ENCODE measurements at places on chromosomes 11 and 22.

DNA sequence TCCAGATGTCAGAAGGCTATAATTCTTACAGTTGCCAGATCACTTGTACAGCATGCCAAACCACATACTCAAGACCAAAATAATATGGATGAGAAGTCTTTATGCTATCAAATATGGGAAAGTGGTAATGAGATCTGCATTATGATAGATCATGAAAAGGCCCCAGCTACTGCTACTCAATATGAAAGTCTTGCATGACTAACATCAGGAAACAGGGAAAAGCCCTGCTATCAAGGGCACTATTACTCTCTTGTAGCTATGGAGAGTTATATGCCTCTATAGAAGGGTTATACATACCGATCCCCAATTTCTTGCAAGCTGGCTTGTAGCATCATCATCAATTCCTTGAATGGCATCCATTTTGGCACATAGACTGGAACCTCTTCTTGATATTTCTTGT, 30.2 kb upstream of the TMPRSS5 start:
- DNase-seq = no peak

DNA sequence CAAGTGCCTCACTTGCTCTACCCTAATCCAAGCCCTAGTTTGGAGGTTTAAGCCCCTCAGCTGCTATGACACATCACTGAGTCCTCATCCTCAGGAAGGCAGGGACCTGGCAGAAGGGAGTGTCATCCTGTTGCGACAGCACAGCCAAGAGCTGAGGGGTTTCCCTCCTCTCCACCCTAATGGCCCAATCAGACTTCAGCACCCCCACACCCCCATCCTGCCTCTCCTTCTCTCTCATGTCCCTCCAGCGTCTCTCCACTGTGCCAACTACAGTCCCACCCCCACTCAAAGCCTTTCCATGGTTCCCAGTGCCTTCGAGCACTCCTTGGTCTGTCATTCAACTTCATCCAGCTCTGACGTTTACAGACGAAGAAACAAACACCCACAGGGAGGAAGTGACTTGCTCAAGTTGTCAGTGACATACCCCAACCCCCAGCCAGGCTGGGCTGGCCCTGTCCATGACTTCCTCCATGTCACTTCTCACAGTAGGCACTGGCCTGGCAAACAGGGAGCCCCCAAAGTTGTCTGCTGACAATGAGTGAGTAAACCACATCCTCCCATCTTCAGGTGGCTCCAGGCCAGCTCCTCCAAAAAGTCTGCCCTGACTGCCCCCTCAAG, 15.6 kb downstream of the ARAP1 start:
- DNase-seq = peak; percentile 28

GRCh38 chr22:29456211-29456671, 17.9 kb downstream of the RFPL1 start:
- no peak for DNase-seq

DNA sequence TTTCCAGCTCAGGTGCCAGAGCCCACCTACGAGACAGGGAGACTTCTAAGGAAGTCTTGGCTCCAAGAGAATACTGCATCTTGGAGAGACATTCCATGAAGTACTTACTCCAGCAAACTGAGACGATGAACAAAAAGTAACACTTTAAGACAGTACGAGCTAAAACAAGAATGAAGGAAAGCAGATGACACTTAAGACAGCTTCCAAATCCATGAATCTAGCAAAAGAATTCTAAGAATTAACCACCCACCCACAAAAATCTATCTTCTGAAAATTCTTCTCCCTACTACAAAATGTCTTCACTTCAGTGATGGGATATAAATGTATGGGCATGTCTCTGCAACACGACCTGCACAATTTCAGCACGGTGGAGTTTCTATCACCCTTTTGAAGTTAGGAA, 132.9 kb downstream of the C11orf58 start:
- no peak for DNase-seq

DNA sequence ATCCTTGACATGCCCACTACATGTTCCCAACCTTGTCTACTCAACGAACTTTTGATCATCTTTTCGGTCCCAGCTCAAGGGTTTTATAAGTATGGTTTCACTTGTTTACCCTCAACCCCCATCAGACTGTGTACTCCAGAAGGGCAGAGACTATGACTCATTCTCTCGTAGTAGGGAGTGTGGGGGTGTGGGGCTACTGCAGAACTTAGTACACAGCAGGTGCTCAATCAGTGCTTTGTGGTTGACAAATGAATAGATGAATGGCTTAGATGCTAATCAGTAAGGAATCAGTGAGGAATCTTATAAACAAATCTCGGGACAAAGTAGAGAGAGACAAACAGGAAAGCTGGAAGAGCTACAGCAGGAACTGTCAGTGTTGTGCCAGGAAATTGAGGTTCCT, 151.7 kb upstream of the PLET1 start:
- no peak for DNase-seq

Data from T-helper 1 cell (primary cell).